NCI-H1436 (cell line): ENCODE measurements at places on chromosomes 13 and 19.

GRCh38 chr13:109874484-109875454 lies 88.4 kb upstream of the IRS2 start:
- DNase-seq: no peak

- no peak for DNase-seq
These were observed 12.3 kb downstream of the LMNB2 start for GRCh38 chr19:2444251-2445002.

GRCh38 chr13:98888890-98889279 lies 89.0 kb downstream of the DOCK9 start:
- no peak for DNase-seq

GRCh38 chr13:90447734-90448101 lies 899.8 kb upstream of the MIR17HG start:
- DNase-seq: no peak

DNA sequence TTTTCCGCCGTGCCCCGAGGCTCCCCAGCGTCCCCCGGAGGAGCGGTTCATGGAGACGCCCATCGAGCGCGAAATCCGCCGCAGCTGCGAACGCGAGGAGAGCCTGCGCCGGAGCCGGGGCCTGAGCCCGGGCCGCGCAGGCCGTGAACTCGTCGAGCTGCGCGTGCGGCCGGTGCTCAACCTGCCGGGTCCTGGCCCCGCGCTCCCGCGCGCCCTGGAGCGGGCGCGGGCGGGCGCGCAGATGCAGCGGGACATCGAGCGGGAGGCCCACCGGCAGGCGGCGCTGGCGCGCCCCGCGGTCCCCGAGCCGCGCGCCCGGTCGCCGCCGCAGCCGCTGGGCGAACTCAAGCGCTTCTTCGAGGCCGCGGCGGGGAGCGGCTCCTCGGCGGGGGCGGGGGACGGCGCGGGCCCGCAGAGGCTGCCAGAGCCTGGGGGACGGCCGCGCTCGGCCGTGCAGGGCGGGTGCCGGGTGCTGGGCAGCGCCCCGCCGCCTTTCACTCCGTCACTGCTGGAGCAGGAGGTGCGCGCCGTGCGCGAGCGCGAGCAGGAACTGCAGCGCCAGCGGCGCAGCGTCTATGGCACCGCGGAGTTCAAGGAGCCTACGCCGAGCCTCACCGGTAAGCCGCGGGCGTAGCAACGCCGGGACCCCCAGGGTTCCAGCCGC lies 807 bp downstream of the MISP3 start:
- DNase-seq: peak; percentile 70

GRCh38 chr13:52846567-52847321 lies 1.7 kb downstream of the PCDH8 start:
- DNase-seq: no peak

DNA sequence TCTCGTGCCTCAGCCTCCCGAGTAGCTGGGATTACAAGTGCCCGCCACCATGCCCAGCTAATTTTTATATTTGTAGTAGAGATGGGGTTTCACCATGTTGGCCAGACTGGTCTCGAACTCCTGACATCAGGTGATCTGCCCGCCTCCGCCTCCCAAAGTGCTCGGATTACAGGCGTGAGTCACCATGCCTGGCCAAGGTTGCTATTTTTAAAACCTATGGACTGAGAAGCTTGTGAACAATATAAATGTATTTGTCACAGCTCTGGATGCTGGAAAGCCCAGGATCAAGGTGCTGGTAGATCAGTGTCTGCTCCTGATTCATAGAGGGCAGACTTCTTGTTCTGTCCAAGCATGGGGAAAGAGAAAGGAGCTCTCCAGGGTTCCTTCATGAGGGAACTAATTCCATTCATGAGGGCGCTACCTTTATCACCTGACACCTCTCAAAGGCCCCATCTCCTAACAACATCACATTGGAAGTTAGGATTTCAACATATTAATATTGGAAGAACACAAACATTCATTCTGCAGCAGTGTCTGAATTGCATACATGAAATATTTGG lies 16.1 kb downstream of the CARD8 start:
- no peak for DNase-seq

- no peak for DNase-seq
These were observed 447.2 kb downstream of the RFC3 start for GRCh38 chr13:34265046-34265679.

DNA sequence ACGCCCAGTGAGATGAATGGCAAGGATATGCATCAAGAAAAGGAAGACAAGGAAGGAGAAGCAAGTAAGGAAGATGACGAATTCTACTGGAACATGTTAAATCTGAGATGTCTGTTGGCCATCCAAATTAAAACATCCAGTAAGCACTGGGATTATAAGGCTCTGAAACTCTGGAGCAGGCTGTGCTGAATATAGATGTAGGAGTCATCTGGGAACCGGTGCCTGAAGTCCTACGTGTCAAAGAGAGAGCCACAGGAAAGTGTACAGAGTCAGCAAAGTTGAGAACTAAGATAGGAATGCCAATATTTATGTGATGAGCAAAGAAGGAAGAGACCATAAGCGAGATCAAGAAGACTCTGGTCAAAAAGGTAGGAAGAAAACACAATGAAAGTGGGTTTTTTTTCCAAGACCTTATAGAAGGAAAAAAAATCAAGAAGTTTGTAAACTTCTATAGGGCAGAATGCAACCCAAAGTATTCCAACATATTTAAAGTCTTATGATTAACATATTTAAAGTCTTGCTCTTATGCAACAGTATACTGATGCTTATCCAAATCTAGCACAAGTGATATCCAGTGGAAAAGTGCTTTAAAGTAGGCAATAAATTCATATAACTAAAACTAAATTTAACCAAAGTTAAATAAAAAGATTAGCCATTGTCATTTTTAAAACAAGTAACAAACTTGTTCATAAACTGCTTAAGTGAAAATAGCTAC lies 51.2 kb upstream of the EEF1AKMT1 start:
- no peak for DNase-seq

DNA sequence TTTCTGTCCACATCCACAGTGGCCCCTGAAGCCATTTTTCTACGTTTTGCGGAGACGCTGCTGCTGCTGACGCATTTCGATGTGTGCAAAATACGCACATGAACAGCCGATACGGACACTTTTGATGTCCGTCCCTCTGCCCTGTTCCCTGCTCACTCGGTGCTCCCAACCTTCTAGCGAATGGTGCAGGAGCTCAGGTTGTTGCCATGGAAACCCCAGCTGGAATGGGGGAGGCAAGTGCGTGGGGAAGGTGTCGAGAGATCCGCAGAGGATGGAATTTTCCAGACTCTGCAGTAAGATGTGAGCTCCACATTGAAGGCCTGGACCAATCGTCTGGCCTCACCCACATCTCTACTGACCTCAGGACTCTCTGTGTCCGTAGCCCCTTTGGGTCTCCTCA lies 109.2 kb upstream of the USP29 start:
- DNase-seq: no peak

DNA sequence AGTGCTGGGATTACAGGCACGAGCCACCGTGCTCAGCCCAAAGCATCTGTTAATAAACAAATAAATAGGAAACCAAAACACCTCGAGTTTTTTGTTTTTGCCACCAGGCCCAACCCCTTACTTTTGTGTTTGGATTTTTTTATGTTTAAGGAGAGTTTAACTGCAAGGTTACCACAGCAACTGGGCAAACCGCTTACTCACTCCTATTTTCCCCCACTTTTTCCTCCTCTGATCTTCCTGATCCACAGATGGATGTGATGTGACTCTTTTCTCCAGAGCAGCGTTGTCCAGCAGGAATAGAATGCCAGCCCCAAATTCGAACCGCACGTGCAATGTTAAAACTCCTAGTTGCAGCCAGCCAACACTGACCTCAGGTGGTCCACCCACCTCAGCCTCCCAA lies 2.1 kb upstream of the PNMA8B start:
- DNase-seq: no peak

DNA sequence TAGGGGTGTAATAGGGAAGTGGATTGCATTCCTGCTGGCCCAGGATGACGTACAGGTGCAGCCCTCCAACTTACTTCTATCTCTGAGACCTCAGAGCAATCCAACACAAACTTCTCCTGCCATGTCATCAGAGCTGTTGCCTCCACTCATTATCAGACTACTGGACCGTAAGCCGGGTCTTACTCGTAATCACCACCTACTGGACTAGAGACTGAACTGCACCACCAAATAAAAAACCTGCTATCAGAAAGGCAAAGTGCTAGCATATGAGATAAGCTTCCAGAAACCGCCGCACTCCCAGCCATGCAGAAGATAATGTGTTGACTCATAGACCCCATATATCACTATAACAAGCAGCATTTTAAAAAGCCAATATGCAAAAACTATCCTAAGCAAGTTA lies 102.0 kb downstream of the SLITRK1 start:
- no peak for DNase-seq

DNA sequence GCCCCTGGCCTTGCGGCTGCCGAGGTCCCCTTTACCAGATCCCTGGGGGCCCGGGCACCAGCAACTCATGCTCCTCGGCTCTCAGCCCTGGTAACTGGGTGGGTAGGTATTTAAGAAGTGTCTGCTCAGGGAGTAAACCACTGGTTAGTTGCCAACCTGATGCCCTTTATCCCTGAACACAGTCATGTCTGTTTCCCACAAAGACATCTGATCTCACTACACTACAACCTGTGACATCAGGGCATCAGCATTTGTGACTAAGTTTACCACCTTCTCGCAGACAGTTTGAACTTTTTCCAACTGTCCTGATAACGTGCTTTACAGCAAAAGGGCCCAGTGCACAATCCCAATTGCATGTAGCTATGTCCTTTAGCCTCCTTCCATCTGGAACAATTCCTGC lies 22.0 kb downstream of the GGACT start:
- DNase-seq: no peak

- no peak for DNase-seq
These were observed 1.3 kb upstream of the TICAM1 start for GRCh38 chr19:4832776-4833175.

DNA sequence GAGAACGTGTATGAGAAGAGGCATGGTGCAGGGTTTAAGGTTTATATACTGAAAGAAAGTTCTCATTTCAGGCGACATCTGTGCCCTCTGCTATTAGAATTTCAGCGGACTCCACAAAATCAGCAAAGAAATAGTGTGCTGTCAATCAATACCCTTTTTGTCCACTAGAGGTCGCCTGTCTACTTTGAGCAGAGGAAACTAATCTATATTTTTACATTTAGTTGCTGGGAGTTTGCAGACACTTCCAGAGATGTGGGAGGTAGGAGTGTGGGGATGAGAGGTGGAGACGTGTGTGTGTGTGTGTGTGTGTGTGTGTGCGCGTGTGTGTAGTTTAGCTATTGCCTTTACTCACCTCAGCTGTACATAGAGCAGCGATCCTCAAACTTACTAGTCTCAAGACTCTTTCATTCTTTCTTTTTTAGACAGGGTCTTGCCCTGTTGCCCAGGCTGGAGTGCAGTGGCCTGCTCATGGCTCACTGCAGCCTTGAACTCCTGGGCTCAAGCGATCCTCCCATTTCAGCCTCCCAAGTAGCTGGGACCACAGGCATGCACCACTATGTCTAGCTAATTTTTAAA lies 9.7 kb downstream of the INAFM1 start:
- DNase-seq: peak; percentile 50
